ENCODE measurements at places on chromosomes 4 and X.

DNA sequence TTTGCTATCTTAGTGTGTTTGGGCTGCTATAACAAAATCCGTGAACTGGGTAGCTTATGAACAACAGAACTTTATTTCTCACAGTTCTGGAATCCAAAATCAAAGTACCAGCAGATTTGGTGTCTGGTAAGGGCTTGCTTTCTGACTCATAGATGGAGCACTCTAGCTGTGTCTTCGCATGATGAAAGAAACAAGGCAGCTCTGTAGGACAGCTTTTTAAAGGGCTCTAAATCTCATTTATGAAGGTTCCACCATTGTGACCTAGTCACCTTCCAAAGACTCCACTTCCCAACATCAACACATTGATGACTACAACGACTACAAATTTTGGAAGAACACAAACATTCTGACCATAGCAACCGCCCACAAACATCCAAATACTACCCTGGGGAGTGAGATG is 158.6 kb upstream of the LCORL start:
- no peak for DNase-seq

- no peak for DNase-seq
These were observed 680.7 kb upstream of the GRID2 start for GRCh38 chr4:91622925-91623602.

DNA sequence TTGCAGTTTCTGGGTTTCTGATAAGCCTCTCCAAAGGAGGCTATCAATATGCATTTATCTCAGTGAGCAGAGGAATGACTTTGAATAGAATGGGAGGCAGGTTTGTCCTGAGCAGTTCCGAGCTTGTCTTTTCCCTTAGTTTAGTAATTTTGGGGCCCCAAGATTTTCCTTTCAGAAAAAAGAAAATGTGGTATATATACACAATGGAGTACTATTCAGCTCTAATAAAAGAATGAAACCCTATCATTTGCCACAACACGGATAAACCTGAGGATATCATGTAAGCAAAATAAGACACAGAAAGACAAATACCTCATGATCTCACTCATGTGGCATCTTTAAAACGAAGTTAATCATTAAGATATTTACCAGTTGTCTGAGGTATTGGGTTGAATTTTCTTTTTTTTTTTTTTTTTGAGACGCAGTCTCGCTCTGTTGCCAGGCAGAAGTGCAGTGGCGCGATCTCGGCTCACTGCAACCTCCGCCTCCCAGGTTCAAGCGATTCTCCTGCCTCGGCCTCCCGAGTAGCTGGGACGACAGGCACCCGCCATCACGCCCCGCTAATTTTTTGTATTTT is 540 bp downstream of the ZNF721 start:
- DNase-seq: no peak

GRCh38 chr4:6268650-6269615 is 717 bp upstream of the WFS1 start:
- DNase-seq: no peak

DNA sequence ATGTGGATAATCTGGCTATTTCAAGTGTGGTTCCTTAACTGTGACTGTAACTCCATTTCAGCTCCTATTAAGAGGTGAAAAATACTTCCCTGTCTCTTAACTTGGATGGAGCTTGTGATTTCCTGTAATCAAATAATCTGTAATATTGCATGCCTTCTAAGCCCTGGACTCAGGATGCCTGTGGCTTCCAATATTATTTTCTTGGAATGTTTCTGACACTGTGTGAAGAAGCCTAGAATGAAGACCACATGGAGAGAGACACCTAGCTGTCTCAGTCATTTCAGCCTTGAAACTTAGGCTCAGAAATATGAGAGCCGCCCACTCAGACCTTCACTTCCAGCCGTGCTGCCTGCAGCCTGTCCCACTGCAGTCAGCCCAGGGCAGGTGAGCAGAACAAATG is 544.3 kb downstream of the TRIML1 start:
- DNase-seq: no peak

DNA sequence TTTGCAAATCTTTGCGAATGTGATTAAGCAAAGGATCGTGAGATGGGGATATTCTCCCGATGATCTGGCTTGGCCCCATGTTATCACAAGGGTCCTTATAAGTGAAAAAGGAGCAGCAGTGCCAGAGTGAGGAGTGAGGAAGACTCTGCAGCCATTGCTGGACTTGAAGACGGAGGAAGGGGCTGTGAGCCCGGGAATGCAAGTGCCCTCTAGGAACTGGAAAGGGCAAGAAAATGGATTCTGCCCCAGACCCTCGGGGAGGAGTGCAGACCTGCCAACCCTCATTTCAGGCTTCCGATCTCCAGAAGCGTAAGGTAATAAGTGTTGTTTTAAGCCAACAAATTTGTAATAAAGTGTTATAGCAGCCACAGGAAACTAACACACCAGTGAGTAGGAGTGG is 76.3 kb downstream of the EVC start:
- DNase-seq: no peak

DNA sequence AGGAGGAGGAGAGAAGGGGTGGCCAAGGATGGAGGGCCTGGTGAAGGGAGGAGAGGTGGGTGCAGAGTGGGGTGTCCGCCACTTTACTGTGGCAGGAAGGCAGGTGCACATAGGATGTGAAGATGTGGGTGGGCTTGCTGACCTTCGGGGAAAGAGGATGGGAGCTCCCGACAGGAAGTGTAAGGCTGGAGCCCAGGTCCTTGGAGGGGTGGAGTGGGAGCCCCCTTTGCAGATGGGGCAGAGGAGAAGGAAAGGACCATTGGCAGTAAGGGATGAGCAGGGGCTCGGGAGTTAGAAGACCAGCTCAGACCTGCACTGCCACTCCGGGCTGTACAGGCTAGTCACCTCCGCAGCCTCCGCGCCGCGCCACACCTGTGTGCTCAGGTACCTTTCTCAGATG is 89.5 kb downstream of the EVC start:
- DNase-seq: no peak

- DNase-seq: no peak
These were observed 14.7 kb upstream of the DCHS2 start for GRCh38 chr4:154506253-154506652.

All from frontal cortex (tissue), 4 donors.